ENCODE measurements at places on chromosomes 2 and 18. TPM values are rescaled to one million over a fixed set of nuclear protein-coding genes. Genes with fewer than 3 reads are reported as not detected.

GRCh38 chr2:178723786-178724346 lies 83.4 kb downstream of the TTN start:
- no peaks in the 10 kb centered on the region for H3K27me3 ChIP-seq
- H3K4me1 ChIP-seq = peaks cover 29% of the 10 kb centered on the region
- peaks cover 27% of the 10 kb centered on the region for H3K36me3 ChIP-seq
- no peak overlapping the region for H3K27ac ChIP-seq
- DNase-seq = no peak

DNA sequence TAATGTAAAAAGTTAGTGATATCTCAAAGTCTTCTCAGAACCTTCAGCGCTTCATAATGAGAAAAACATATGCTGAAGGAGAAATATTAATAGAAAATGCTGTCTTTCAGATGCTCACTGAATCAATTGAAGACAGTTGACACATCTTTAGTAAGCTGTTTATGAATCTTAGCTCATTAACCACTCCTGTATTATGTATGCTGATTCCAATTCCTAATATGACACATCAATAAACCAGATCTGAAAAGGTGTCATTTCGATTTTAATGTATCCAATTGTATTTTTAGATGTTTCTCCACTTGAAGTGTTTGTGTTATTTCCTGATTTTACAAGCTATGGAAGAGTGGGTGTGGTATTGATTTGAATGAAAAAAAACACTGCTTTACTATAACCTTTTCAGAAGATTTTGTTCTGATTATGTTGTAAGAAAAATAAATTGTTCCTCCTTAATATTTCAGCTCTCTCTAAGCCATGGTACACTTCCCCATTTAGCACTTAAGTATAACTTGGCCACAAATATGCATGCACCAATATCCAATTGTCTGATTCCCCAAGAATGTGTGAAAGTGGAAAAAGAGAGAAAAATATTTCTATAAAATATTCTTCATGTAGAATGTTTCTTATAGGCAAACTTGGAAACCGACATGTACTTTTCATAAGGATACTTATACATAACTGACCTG lies 569.8 kb downstream of the ARHGAP15 start:
- H3K27me3 ChIP-seq = no peaks in the 10 kb centered on the region
- H3K36me3 ChIP-seq = no peaks in the 10 kb centered on the region
- no peak overlapping the region for H3K27ac ChIP-seq
- H3K4me1 ChIP-seq = no peaks in the 10 kb centered on the region

DNA sequence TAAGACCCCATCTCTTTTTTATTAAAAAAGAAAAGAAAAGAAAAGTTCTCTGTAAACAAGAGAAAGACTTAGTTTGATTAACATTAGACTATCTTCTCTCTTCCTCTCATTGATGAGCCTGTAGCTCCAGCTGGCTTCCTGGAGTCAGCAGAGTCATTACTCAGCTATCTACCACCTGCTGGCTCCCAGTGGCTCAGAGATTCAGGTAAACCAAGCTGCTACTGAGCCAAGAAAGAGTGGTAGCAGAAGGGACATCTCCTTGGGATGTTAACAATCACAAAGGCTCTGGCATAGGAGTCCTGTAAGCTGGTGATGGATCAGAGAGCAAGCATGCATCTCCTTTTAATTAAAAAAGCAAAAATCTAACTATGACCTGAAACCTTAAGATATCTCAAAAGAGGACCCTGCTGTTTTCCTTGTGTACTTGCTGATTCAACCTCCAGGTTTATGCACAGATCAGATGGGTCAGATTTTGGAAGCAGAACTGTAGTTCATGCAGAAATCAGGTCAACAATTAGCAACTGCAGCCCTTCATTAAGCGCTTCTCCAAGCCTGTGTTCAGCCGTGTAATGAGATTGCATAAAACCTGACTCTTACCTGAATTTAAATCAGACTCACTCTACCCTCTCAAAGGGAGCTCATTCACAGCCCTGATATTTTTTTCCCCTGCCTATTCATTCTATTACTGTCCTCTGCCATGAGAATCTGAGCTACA lies 225.8 kb downstream of the RNF152 start:
- no peaks in the 10 kb centered on the region for H3K4me1 ChIP-seq
- H3K27ac ChIP-seq = no peak overlapping the region
- no peak overlapping the region for H3K4me3 ChIP-seq
- DNase-seq = no peak
- H3K27me3 ChIP-seq = no peaks in the 10 kb centered on the region

GRCh38 chr18:73674125-73674865 lies 473.3 kb downstream of the FBXO15 start:
- H3K4me3 ChIP-seq = no peak overlapping the region
- H3K36me3 ChIP-seq = no peaks in the 10 kb centered on the region
- no peaks in the 10 kb centered on the region for H3K27me3 ChIP-seq
- no peak overlapping the region for H3K27ac ChIP-seq
- DNase-seq = no peak
- no peaks in the 10 kb centered on the region for H3K4me1 ChIP-seq

DNA sequence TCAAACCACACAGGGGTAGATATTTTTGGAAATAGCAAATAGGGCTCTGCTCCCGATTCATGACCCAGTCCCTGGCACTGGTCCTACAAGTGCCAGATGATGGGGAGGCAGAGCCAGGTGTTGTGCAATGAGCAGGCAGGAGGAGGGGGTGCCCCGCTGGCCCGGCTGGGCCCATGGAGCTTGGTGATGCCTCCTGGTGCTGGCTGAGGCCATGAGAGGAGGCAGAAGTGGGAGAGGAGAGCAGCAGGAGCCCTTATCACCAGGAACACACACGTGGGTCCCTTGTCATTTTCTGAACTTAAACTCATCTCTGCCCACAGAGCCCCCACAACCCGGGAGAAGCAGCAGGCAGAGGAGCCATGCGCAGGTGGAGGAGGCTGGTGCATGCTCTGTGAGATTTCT lies 90.5 kb upstream of the MAPK4 start:
- DNase-seq = peak; percentile 24
- no peak overlapping the region for H3K27ac ChIP-seq
- no peaks in the 10 kb centered on the region for H3K36me3 ChIP-seq
- no peaks in the 10 kb centered on the region for H3K27me3 ChIP-seq
- H3K4me3 ChIP-seq = no peak overlapping the region

DNA sequence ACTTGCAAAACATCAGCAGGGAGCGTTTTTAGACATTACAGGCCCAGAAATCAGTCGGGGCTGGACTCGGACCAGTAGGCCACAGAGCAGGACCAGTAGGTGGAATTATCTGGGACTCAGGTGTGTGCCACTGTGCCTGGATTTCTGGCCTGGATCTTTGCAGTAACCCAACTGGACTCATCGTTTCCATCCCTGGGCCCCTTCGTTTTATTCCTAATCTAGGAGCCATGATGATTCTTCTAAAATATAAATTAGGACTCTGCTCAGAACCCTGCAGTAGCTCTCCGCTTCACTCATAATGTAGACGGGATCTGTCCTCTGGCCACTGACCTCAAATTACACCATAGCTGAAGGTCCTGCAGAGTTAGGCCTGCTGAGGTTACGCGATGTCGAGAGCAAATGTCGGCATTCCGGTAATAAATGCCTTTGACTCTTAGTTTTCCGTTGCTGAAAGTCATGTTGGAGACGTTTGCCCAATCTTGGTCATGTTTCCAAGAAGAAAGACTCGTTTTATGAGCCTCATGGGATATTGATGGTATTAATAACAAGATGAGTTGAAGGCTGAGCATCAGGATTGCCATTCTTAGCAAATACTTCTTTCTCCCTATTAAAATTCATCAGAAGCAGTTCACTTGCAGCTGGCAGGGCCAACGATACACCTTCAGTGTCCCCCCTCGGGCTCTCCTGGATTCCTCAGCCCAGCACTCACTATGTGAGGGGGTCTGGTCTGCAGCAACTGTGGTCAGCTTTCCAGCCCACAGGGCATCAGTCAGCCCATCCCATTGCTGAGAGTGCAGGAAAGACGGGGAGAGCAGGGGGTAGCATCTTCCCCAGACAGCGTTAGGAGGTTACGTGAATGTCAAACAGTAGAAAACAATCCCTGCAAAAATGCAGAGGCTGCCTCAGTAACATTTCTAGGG lies 39.9 kb upstream of the KLF11 start:
- no peak overlapping the region for H3K4me3 ChIP-seq
- H3K4me1 ChIP-seq = peaks cover 15% of the 10 kb centered on the region
- H3K27ac ChIP-seq = peak overlapping the region; percentile 63
- H3K36me3 ChIP-seq = no peaks in the 10 kb centered on the region
- DNase-seq = no peak

STON1 gene
- total RNA-seq = 3.0 TPM

SLC4A3 gene
- total RNA-seq = 0.29 TPM

Measured in gastrocnemius medialis (tissue), 4 donors.